ENCODE measurements at places on chromosomes 16 and 17. TPM values are rescaled to one million over a fixed set of nuclear protein-coding genes. Genes with fewer than 3 reads are reported as not detected.
A peak's percentile ranks its signal among the peaks of the same experiment; 100 is the strongest.

DNA sequence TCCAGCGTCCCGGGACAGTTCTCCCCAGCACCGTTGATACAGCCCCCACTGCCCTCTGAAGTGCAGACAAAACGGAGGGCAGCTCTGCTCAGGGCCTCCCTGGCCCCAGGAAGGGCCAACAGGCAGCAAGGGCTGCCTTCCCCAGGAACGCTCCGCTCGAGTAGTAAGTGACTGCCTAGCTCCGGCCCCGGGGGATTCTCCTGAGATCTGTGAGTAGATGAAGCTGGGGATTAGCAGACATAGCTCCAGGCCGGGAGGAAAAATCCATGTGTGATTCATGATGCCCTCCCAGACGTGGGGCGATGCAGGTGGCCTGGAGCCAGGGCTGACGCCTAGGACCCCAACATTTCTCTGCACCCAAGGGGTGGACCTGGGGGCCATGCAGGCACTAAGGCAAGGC lies 85.3 kb downstream of the ENGASE start:
- DNase-seq: no peak

DNA sequence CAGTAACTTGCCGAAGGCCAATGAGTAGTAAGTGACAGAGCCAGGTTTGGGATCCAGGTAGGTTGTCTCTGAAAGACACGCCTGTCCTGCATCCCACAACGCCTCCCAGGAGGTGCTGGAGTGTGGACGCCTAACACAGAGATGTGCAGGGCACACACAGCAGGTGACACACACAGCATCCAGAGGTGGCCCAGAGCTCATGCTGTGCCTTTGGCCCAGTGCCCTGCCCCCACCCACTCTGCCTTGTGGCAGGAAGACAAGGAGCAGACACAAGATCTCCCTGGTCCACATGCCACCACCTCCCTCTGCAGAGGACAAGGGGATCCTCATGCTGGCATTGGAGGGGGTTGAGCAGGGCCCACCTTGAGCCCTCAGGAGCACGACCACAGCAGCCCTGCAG lies 14.7 kb upstream of the STH start:
- no peak for DNase-seq

DNA sequence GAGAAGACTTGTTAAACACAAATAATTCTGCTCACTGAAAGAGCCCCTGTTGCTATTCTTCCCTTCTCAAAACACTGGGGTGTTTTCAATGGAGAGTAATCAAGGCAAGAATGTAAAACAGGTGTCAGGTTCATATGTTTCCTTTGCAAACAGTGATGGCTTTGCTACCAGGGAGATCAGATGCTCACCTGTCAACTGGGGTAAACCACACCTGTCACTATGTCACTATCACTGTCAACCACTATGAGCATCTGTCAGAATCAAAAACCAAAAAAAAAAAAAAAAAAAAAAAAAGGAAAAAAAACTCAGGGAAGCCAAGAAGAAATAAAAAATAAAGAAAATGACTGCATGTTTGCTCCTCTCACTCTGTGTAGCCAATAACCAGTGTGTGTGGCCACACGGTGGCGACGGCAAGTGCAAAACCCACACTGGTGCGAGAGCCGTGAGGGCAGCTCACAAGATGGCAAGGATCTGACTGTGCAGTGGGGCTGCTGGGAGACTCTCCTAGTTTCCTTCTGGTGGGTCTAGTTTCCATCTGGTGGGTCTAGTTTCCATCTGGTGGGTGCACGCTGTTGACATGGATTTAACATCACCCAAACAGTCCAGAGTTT lies 22.7 kb downstream of the USP22 start:
- peak; percentile 57 for DNase-seq

GP1BA gene
- total RNA-seq: not detected

- DNase-seq: no peak
These were observed 175.2 kb upstream of the SALL1 start for GRCh38 chr16:51326131-51326856.

GAS2L2 gene
- 0.05 TPM for total RNA-seq

DNA sequence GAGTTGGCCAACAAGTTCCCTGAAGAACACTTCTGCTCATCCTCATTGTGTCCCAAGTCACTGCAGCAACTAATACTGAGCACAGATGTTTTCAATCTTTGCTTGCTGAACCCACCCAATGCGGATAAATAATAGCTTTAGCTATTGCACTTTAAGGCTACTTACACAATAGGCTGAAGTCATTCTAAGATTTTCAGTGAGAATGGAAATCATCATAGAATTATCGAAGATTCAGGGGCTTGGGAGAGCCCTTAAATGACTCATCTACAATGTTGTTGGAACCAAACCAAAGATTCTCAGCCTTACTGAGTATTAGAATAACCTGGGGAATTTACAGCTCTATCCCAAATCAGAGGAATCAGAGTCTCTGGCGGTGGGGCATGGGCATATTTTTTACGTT lies 51.2 kb downstream of the SYCE1L start:
- no peak for DNase-seq

DNA sequence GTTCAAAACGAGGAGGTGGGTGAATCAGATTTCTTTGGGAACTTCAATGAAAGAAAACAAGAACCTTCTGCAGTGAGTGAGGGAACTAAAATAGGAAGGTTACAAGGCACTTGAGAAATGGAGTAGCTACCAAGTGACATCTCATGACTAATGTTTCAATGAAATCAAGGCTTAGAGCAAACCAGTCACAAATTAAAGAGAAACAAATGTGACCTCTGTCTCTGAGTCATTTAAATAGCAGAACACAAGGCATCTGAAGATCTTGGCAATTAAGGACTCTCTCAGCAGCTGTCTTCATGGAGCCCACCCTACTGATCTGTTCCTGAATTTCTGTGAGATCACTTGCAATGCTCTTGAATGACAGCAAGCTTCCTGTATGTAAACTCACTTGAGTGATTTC lies 109.5 kb downstream of the CDH11 start:
- DNase-seq: no peak

OR3A2 gene
- not detected for total RNA-seq

ZNF469 gene
- total RNA-seq: 1.0 TPM

DNA sequence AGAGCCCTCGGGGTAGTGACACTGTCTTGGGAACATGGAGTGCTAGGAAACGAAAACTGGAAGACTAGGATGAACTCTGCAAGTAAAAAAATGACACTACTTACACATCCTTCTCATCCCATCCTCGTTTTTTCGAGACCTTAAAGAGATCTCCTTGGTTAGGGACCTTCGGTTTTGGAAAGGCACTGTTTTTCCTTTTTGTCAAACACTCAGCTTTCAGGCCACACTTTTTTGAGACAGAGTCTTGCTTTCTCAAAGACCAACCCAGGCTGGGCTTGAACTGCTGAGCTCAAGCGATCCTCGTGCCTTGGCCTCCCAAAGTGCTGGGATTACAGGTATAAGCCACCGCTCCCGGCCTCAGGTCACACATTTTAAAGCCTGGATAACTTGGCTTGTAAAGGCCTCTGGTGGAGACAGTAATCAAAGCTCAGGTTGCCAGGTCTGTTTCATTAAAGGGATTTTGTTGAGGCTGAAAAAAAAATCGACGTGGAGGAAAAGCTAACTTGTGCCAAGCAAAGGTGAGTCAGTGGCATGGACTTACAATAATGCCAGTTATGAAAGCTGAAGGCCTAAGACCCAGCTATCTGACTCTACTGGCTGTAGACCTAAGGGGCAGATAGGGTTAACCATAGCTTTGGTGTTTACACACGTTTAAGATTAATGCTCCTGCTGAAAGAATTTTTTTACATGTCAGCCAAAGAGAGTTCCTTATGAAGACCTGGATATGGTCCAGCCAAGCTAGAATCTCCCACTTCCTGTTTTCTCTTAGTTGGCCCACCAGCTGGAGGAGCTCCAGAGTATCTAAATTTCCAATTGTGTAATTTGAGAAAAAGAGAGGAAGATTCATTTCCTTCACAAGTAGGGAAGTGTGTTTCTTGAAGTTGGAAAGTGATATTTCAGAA lies 823 bp downstream of the NBR1 start:
- DNase-seq: peak; percentile 88

- DNase-seq: no peak
These were observed 2.1 kb downstream of the NAGPA start for GRCh38 chr16:5031601-5032000.

DNA sequence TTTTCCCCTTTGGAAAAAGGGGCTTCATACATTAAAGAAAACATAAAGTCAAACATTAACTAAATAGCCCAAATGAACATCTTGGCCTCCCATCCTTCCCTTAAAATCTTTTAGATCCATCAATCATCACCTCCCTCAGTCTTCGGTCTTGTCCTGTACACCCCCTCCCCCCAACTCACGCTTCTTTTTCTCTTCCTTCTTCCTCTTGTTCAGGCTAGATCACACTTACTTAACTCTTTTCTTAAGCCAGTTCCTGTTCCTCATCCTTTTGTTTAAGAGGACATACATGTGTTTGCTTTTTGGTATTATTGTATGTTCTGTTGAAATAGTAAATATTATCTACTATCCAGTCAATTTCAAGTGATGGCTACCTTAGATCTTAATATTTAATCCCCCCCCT lies 5.5 kb downstream of the MFSD6L start:
- no peak for DNase-seq

DNA sequence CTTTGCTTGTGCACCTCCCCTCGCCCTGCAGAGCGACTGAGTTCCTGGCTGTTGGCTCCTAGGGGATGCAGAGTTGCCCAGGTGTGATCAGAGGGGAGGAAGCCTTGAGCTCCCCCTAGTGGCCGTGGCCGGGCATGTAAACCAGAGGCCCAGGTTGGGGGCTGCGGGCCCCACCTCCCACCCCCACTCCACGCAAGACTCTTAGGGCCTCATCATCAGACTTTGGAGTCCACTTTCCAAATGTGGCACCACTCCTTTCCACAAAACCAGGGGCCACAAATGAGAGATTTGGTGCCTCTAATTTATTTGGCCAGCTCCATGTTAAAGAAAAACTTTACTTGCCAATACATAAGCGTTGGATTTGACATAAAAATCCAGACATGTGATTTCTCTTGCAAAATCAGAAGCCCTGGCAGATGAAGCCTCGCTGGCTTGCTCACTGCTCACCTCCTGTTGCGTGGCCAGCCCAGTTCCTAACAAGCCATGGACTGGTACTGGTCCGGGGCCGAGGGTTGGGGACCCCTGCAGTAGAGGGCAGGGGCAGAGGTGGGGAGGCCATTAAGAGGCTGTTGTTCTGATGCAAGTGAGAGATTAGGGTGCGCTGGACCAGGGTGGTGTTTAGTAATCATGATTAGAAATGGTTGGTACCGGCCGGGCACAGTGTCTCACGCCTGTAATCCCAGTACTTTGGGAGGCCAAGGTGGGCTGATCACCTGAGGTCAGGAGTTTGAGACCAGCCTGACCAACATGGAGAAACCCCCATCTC lies 28.7 kb upstream of the GAS7 start:
- no peak for DNase-seq

DNA sequence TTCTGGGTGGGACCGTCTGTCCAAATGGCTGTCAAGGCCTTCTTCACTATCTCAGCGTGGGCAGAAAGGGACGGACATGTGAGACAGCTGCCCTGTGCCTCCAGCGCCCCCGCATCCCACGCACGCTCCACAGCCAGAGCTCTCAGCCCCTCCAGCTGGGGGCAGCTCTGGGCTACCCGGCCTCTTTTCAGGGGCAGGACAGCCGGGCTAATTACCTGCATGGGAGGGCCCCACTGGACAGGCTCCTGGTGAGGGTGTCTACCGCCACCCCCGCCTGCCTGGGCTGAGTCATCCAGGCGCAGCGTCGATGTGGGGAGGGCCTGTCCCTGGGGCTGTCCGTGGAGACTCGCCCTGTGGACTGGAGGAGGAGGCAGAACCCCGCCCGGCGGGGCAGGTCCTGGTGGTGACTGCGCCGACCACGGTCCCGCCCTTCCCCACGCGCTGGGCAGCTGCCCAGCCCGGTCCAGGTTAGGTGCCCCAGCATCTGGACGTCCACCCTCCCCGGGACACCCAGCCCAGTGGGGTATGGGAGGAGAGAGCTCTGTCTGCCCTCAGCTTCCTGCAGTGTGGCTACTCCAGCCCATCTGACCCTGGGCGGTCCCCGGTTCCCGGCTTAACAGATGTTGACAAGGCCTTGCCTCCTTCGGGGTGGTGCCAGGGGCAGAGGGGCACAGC lies 5.9 kb upstream of the METRNL start:
- DNase-seq: no peak

GRCh38 chr16:72493716-72494415 lies 321.9 kb upstream of the PMFBP1 start:
- DNase-seq: no peak

GRCh38 chr16:70254965-70255286 lies 3.2 kb upstream of the EXOSC6 start:
- no peak for DNase-seq

PGAP6 gene
- total RNA-seq: 132 TPM

DNA sequence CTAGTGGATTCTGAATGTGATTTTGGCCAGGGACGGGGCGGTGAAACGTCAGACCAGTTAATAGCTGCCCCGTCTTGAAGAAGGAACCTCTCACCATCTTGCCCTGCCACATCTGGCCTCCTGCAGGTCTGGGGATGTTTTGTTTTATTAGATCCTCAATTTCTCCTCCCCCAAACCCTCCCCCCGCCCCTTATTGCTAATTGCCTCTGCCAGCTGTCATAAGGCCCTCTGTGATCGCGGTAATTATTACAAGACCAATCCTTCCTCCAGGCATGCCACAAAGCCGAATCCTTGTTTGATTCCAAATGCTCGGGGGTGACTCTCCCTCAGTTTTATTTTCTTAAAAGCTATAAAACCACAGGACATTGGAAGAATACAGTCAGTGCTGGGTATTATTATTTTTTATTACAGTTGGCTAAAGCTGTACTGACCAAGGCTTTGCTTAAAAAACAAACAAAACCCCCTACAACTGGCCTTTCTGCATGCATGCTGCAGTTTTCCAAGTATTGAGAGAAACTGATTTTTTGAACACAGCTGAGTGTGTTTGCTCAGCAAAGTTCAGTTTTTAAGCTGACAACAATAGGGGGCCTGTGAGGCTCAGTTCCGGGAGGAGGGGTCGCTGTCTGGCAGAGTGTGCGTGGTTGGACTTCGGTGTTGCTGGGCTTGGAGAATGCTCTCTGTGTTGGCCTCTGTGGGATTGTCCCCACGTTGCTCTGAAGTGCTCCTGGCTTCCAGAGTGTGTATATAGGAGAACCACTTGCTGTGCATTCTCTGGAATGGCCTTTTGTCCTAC lies 1.7 kb downstream of the KSR1 start:
- DNase-seq: peak; percentile 43

KIFC3 gene
- total RNA-seq: 75.4 TPM

DNA sequence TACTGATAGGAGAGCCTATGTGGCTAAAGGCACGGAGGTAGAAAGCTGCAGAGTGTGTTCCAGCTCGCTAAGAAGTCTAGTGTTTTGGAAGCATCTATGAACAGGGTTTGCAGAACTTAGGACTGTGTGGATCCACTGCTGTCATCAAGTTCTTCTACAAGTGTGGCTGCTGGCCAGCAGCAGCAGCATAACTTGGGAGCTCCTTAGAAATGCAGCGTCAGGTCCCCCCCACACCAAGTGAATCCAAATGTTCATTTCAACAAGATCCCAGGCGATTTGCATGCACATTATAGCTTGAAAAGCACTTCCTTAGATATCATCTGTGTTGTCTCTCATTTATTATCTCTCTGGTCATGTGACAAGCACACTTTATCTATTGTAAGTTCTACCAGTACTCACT lies 131.9 kb upstream of the SHISA6 start:
- DNase-seq: no peak

NUPR1 gene
- total RNA-seq: 3.8 TPM

- peak; percentile 56 for DNase-seq
These were observed 263.8 kb downstream of the HS3ST3A1 start for GRCh38 chr17:13337864-13338371.

Measured in dermis blood vessel endothelial cell (primary cell).